Activated T-helper 17 cell treated with anti-CD3 and anti-CD28 coated beads, Interleukin-2, amount 50 U/mL, for 72 hours (primary cell): ENCODE measurements at places on chromosomes 7 and 10.

DNA sequence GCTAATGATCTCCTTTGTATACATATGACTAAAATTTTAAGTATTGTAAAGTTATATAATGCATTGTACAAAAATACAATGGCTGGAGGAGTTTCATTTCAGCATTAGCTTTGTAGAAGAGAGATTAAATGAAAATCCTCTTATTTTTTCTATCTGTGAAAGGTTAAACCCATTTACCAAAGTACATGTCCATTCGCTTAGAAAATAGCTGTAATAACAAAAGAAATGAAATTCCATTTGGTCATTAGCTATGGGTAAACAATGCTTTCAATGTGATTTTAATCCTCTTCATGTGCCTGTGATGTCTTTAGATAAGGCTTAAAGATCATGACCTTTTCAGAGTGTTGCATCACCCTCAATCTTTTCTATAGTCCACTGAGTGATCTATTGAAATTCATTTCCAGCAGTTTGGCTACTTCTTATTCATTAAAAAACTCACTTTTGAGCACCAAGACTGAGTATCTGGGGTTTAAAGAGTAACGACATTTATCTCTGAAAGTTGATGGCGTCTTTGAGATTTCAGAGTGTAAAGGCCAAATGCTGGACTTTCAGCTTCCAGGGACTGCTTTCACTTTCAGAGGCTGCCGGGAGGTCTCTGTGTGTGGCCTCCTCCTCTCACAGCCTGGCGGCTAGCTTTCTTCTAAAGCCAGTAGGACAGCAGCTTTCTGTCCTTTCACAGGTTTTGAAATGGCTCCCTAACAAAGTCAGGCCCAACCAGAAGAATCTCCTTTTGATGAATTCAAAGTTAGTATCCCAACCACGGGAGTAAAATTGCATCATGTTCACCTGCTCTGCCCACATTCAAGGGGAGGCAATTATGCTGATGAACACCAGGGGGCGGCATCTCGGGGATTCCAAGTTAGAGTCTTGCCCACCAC is 701.4 kb upstream of the COBL start:
- no peak for ATAC-seq
- no peak overlapping the region for H3K27ac ChIP-seq
- no peaks in the 10 kb centered on the region for H3K36me3 ChIP-seq

GRCh38 chr10:9608602-9609001 is 1409.1 kb upstream of the CELF2 start:
- no peaks in the 10 kb centered on the region for H3K4me1 ChIP-seq
- H3K36me3 ChIP-seq = no peaks in the 10 kb centered on the region
- peaks cover 15% of the 10 kb centered on the region for H3K27me3 ChIP-seq

- H3K4me1 ChIP-seq = peaks cover 5% of the 10 kb centered on the region
- no peak overlapping the region for H3K27ac ChIP-seq
- H3K4me3 ChIP-seq = no peak overlapping the region
- ATAC-seq = peak; percentile 65
- no peaks in the 10 kb centered on the region for H3K27me3 ChIP-seq
Measured at GRCh38 chr7:44415510-44415909, 74.9 kb downstream of the NUDCD3 start.

DNA sequence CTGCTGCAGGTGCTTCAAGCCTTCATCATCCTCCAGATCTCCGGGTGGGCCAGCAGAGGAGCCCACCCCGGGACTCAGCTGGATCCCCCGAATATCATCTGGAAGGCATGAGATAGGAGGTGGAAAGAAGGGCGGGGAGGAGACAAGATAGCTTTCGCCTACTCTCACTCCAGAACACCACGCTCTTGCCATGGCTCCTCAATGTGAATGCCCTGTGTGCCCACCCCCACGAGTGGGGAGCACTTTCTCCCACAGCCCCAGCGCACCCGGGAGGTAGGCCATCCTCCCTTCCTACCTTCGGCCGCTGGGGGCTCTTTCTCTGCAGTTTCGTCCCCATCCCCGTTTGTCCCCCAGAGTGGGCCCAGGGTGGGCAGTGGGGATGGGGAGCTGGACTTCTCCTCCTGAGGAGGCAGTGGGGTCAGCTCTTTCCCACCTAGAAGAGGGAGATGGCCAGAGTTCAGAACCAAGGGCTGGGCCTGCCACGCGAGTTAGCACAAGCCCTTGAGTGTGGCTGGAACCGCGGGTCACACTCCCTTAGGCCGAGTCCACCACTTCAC is 8.9 kb downstream of the GIGYF1 start:
- H3K27ac ChIP-seq = no peak overlapping the region
- no peak for ATAC-seq
- H3K36me3 ChIP-seq = peaks cover 78% of the 10 kb centered on the region
- H3K4me1 ChIP-seq = peaks cover 2% of the 10 kb centered on the region
- no peak overlapping the region for H3K4me3 ChIP-seq

- H3K27ac ChIP-seq = no peak overlapping the region
- H3K27me3 ChIP-seq = peaks cover 19% of the 10 kb centered on the region
- H3K36me3 ChIP-seq = no peaks in the 10 kb centered on the region
- ATAC-seq = no peak
- no peak overlapping the region for H3K4me3 ChIP-seq
Measured at GRCh38 chr7:116614499-116615262, 57.3 kb upstream of the MET start.

DNA sequence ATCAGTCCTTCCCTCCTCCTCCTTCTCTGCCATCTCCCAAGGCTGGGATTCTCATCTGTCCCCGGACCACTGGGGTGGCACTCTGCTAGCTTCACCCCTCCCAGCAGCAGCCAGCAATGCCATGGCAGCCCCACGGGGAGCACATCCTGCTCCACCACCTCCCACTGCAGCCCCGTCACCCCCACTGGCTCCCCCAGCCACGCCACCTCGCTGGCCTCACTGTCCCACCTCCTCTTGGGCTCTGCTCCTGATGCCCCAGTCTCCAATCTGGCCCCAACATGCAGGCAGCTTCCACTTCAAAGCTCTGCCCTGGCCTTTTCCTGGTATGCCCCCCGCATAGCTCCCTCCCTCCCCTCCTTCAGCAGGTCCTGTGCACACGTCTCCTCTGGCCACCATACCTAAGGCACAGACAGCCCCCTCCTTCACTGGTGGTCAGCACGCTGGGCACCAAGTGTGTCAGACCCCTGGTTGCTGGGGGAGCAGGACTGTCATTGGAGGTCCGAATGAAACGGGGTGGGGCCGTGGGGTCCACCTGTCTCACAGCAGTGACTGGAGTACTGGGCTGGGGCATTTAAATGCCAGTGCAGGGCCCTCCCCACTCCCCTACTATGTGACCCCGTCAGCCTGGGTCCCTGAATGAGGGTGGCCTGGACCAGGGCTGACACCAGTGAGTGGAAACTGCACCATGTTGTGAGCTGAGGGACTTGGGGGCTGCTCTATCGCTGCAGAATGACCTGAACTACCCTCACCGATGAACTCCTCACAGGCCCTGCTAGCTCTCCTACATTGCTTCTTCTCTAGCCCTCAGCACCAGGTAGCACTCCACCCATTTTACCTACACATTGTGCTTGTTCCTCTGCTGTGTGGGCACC is 38.7 kb downstream of the RASGEF1A start:
- no peak for ATAC-seq
- H3K4me1 ChIP-seq = peaks cover 25% of the 10 kb centered on the region
- peak overlapping the region; percentile 25 for H3K27ac ChIP-seq
- no peaks in the 10 kb centered on the region for H3K36me3 ChIP-seq
- peaks cover 6% of the 10 kb centered on the region for H3K27me3 ChIP-seq
- H3K4me3 ChIP-seq = peak overlapping the region; percentile 81

DNA sequence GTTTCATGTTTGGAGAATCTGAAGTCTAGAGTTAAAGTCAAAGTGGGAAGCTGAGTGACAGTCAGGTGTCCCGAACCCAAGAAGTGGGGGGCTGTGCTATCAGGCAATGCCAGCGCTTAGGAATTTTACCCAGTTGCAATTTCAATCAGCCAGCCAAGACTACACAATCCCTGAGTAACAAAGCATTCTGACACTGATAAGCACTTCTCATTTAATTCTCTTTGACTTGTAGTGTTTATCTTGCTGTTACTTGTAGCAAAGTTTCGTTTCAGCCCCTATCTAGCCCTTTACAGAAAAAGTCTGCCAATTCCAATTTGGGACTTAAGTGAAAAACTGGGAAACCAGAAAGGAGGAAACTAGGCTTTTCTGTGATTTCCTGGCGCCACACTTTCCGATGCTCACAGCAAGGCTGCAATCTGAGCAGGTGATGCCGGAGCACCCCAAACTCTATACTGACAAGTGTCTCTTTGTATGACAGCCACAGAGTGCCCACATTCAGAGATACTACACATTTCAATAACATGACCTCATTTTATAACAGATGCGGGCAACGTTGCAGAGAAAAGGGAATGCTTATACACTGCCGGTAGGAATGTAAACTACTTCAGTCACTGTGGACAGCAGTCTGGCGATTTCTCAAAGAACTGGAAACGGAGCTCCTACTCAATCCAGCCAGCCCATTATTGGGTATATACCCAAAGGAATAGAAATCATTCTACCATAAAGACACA is 61.0 kb downstream of the ITIH5 start:
- ATAC-seq = no peak
- H3K27ac ChIP-seq = no peak overlapping the region
- no peaks in the 10 kb centered on the region for H3K36me3 ChIP-seq

DNA sequence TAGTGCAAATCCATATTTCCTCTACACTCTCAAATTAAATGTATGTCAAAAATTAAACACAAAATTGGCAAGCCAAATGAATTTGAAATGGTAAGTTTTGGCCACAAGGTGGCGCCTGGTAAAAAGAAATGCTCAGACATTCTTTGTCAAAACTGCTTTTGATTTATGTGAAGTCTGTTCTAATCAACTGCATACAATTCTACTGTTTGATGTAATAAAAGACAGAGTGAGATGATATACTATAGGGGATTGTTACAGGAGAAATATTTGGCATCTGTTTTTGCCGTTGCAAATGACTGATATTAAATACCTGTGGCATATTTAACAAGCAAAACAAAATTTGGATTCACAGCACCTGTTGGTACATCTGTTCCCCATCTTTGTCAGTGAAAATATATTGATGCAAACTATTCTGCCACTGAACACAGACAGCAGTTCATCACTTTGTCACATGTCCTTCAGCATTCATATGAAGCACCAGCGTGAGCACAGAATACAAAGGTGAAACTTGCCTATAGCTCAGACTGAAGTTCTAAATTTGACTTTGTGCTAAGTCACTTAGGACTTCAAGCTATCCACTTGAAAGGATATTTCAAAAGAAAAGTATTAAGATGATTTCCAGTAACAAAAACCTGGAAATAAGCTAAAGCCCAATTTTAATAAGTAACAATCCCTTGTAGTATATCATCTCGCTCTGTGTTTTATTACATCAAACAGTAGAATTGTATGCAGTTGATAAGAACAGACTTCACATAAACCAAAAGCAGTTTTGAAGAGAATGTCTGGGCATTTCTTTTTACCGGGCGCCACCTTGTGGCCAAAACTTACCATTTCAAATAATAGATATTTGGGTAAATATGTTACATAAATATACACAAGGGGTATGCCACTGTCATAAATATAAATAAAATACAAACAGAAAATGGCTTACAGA is 10.2 kb upstream of the CH25H start:
- H3K36me3 ChIP-seq = peaks cover 40% of the 10 kb centered on the region
- ATAC-seq = peak; percentile 29
- H3K27me3 ChIP-seq = no peaks in the 10 kb centered on the region
- H3K4me3 ChIP-seq = no peak overlapping the region

GRCh38 chr10:43774234-43774769 is 125.6 kb upstream of the ZNF32 start:
- no peaks in the 10 kb centered on the region for H3K36me3 ChIP-seq
- H3K4me1 ChIP-seq = no peaks in the 10 kb centered on the region

GRCh38 chr10:1532636-1533035 is 204.7 kb downstream of the ADARB2 start:
- H3K36me3 ChIP-seq = no peaks in the 10 kb centered on the region
- H3K27ac ChIP-seq = no peak overlapping the region
- peaks cover 23% of the 10 kb centered on the region for H3K27me3 ChIP-seq
- no peaks in the 10 kb centered on the region for H3K4me1 ChIP-seq

DNA sequence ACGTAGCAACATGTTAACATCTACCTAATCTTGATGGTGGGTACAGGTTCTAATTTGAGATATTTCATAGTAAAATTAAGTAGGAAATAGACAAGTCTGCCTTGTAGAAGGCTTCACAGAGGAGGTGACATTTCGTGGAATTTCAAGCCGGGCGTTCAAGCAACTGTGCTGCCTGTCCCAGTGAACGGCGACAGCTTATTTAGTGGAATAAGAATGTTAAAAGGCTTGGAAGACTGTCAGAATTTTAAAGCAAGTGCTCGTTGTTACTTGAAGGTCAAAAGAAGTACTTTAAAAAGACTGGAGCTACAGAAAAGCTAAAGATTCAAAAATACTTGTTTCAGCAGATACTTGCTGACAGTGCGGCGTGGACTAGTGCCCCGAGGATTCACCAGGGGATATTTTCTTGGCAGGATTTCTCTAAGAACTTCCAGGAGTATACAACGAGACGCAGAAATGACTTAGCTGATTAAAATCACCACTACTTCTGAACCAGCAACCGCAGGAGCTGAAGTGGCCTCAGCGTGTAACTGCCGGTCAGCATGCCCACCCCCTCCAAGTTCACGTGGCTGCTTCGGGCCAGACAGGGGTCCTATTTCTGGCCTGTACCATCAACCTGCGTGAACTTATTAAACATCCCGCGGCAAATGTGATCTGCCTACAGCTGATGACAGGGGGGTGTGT is 46.5 kb downstream of the CTBP2 start:
- H3K27ac ChIP-seq = no peak overlapping the region
- H3K4me3 ChIP-seq = no peak overlapping the region
- ATAC-seq = no peak
- H3K4me1 ChIP-seq = no peaks in the 10 kb centered on the region

DNA sequence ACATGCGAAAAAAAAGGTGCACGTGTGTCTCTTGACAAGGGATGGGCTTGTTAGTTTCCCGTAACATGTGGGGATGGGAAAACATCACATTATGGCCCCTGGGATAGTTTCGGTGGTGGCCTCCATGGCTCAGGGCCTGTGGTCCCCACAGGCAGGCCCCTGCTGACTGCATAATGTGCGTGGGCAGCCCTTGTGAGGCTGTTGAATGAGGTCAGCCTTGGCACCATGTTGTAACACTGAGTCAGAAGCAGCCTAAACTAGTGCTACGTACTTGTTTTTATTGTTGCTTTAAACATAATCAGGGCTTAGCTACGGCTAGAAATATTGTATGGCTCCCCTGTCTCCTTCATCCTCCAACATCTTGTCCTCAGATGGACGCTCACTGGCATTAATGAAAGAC is 80.6 kb downstream of the BEND7 start:
- H3K27ac ChIP-seq = no peak overlapping the region
- H3K36me3 ChIP-seq = no peaks in the 10 kb centered on the region
- no peak overlapping the region for H3K4me3 ChIP-seq
- H3K4me1 ChIP-seq = no peaks in the 10 kb centered on the region
- no peak for ATAC-seq

GRCh38 chr10:63083904-63084689 is 49.0 kb upstream of the NRBF2 start:
- H3K27me3 ChIP-seq = peaks cover 5% of the 10 kb centered on the region
- ATAC-seq = peak; percentile 60
- H3K27ac ChIP-seq = no peak overlapping the region
- H3K36me3 ChIP-seq = no peaks in the 10 kb centered on the region

DNA sequence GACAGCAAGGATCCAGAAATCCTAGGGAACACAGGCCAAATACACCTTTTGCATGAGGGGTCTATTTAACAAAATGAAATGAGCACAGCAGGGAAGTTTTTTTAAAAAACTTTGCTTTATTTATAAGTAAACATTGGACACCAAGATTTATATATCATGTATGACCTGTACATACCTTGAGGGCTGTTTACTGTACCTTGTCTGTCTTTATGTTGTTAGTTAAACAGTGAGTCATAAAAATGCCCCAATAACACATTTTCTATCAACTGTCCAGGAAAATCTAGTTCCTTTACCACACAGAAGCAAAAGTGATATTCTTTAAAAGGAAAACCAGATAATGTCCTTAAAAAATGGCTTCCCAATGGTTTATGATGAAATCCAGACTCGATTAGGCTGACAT is 45.1 kb upstream of the AGR3 start:
- ATAC-seq = no peak
- H3K4me3 ChIP-seq = no peak overlapping the region
- no peaks in the 10 kb centered on the region for H3K27me3 ChIP-seq
